MCF 10A (cell line): ENCODE measurements at places on chromosomes 5 and 9.

- peak; percentile 47 for DNase-seq
Observed at GRCh38 chr5:53151713-53152458, 42.3 kb upstream of the MOCS2 start.

DNA sequence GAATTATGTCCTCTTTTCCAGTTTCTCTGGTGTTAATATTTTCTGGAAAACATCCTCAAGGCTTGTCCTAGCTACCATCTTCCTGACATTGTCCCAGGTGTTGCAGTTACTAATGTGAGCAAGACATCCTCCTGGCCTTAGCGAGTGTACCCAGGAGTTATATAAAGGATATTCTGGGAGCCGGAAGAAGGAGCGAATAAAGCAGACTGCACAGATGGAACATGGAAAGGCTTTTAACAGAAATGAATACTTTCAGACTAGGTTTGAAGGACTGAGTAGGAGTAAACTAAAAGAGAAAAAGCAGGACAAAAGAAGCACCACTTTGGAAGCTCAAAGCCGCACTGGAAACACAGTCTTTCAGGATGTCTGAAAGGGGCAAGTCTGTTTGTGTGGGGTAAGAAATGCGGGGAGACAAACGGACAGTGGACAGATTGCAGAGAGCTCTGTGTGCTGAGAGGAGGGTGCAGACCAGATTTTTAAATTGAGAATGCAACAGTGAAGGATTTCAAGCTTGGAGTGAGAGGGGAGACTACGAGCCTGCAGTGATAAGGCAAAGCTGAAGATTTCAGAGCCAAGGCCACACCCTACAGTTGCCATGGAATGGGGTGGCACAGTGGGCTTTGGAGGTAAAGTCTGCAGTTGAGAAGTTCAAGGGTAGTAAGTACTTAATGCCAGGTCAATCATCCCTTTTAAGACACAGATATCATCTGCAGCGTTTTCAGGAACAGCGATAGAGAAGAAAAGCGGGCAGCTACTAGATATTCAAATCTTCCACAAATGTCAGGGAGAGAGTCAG, 94.1 kb upstream of the TAF11L2 start:
- no peak for DNase-seq

- no peak for DNase-seq
Observed at GRCh38 chr5:126794157-126794828, 17.4 kb downstream of the LMNB1 start.

GRCh38 chr9:93217706-93218105, 33.8 kb downstream of the WNK2 start:
- no peak for DNase-seq

- DNase-seq = peak; percentile 58
Observed at GRCh38 chr5:151357792-151358191, 10.4 kb upstream of the SLC36A2 start.

DNA sequence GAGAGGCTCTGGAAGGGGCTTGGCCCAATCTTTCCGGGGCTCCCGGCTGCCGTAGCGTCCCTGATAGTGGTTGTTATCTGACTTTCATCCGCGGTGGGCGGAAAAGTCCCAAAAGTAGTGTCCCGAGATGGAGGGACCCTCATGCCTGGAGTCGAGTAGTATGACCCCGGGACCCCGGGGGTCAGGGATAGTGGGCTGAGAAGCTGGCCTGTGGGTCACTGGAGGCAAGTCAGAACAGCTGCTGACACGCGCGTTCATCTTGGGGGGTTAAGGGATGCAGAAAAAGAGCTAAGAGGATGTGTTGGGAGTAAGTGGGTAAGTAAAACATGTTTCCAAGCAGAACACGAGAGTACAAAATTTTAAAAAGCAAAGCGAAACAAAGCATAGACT, 123.4 kb downstream of the TMEM161B start:
- no peak for DNase-seq
